ENCODE measurements at places on chromosomes 3 and 15. TPM values are rescaled to one million over a fixed set of nuclear protein-coding genes. Genes with fewer than 3 reads are reported as not detected.
A peak's percentile ranks its signal among the peaks of the same experiment; 100 is the strongest.

DNA sequence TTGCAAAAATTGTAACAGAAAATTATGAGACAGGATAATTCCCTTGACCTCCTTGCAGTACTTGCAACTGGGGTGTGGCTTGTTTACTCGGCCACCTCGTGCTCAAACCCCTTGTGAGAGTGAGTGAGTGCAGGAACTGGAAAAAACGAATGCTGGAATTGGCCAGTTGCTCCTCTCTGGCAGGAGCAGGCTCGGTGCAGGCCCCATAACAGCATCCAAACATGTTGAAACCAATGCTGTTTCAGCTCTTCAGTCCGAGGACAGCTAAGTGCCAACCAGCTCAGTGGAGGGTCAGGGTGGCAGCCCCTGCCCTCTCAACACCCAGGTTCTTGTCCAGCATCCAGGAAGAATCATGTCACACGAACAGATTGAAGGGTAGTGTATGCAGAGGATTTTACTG lies 36.9 kb downstream of the METTL6 start:
- H3K4me1 ChIP-seq: no peaks in the 10 kb centered on the region
- no peaks in the 10 kb centered on the region for H3K27me3 ChIP-seq
- no peaks in the 10 kb centered on the region for H3K36me3 ChIP-seq
- DNase-seq: no peak
- no peak overlapping the region for H3K4me3 ChIP-seq

GRCh38 chr3:159748425-159748824 lies 240.2 kb upstream of the IL12A start:
- H3K27me3 ChIP-seq: no peaks in the 10 kb centered on the region
- H3K36me3 ChIP-seq: no peaks in the 10 kb centered on the region
- no peak overlapping the region for H3K4me3 ChIP-seq
- H3K27ac ChIP-seq: no peak overlapping the region

GRCh38 chr3:65588884-65589283 lies 449.8 kb downstream of the MAGI1 start:
- no peaks in the 10 kb centered on the region for H3K27me3 ChIP-seq
- H3K4me1 ChIP-seq: peaks cover 1% of the 10 kb centered on the region
- no peak for DNase-seq
- H3K36me3 ChIP-seq: no peaks in the 10 kb centered on the region
- H3K4me3 ChIP-seq: no peak overlapping the region

DNA sequence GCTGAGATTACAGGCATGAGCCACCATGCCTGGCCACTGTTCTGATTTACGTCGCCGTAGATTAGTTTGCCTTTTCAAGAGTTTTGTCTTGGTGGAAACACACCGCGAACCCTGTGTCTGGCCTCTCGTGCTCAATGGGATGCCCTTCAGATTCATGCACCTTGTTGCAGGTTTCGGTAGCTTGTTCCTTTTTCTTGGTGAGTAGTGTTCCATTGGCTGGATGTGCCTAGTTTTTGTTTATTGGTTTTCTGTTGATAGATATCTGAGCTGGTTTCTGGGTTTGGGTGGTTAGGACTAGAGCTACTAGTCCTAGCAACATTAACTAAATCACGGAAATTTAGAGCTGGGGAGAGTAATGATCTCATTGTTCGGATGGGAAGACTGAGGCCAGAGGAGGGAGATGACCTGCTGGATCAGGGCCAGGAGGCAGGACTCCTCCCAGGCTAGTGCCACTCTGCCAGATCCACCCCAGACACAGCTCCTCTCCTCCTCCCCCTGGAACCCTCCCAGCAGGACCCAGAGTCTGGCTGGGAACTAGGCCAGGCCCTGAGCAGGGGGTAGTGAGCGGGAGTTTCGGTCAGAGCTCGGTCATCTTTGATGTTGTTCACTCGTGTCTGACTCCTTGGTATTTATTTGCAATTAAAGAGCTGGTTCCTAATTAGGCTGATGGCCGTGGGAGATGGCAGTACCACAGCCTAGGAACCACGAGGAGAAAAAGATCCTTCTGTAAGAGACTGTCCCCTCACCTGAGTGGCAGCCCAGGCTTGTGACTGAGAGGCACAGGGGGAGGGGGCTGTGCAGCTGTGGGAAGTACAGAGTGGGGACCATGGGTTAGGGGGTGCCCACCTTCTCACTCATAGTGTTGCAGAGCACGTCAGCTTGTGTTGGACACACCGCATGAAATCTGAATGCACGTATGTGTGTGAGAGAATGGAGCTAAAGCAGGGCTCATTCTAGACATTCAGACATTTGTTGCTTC lies 73.4 kb downstream of the SMAD6 start:
- DNase-seq: peak; percentile 75
- H3K4me3 ChIP-seq: no peak overlapping the region
- no peaks in the 10 kb centered on the region for H3K36me3 ChIP-seq
- H3K27ac ChIP-seq: no peak overlapping the region
- no peaks in the 10 kb centered on the region for H3K27me3 ChIP-seq

GRCh38 chr15:55133972-55134371 lies 62.8 kb downstream of the RSL24D1 start:
- no peak for DNase-seq
- H3K4me3 ChIP-seq: no peak overlapping the region
- H3K27me3 ChIP-seq: no peaks in the 10 kb centered on the region
- no peaks in the 10 kb centered on the region for H3K36me3 ChIP-seq
- H3K4me1 ChIP-seq: no peaks in the 10 kb centered on the region

- H3K27ac ChIP-seq: no peak overlapping the region
- H3K27me3 ChIP-seq: no peaks in the 10 kb centered on the region
- H3K36me3 ChIP-seq: no peaks in the 10 kb centered on the region
- no peak overlapping the region for H3K4me3 ChIP-seq
These were observed 15.8 kb downstream of the ILDR1 start for GRCh38 chr3:122006267-122006666.

- no peaks in the 10 kb centered on the region for H3K4me1 ChIP-seq
- no peak overlapping the region for H3K27ac ChIP-seq
- DNase-seq: no peak
- no peaks in the 10 kb centered on the region for H3K27me3 ChIP-seq
- H3K36me3 ChIP-seq: no peaks in the 10 kb centered on the region
These were observed 20.1 kb upstream of the DMXL2 start for GRCh38 chr15:51642696-51643095.

GRCh38 chr3:104676241-104676640 lies 690.5 kb upstream of the ALCAM start:
- no peak overlapping the region for H3K27ac ChIP-seq
- H3K4me1 ChIP-seq: no peaks in the 10 kb centered on the region
- no peak overlapping the region for H3K4me3 ChIP-seq
- H3K27me3 ChIP-seq: peaks cover 1% of the 10 kb centered on the region

DNA sequence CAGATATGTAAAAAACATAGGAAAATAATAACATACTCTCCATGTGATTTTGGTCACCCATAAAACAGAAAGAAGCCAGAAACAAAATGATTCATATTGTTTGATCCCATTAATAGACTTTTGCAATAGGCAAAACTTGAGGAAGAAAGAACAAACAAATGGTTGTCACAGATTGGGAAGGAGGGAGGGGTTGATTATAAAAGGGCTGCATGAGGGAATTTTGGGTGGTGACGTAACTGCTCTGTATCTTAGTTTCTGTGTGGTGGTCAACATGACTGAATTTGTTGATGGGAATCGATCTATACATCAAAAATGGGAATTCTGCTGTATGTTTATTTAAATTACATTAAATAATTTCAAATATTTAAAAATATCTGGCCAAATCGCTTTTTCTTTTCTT lies 86.3 kb downstream of the P3H2 start:
- no peak overlapping the region for H3K27ac ChIP-seq
- H3K4me1 ChIP-seq: no peaks in the 10 kb centered on the region
- H3K27me3 ChIP-seq: no peaks in the 10 kb centered on the region
- no peak for DNase-seq

DNA sequence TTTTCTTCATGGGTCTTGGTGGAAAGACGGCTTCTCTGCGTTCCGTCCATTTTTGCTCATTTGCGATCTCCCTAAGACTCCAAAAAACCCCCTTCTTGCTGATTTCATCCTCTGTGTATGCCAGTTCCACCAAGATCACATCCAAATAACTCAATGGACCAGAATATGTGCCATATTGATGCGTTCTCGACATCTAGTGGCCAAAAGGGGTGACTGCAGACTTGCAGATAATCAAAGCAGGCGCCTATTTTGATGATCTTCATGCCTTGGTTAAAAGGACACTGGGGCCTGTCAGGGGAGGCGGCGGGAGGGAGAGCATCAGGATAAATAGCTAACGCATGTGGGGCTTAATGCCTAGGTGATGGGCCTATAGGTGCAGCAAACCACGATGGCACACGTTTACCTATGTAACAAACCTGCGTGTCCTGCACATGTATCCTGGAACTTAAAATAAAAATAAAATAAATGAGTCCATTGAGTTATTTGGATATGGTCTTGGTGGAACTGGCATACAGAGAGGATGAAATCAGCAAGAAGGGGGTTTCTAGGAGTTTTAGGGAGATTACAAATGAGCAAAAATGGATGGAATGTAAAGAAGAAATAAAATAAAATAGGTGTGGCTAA lies 104.2 kb upstream of the RAD18 start:
- H3K36me3 ChIP-seq: no peaks in the 10 kb centered on the region
- no peaks in the 10 kb centered on the region for H3K4me1 ChIP-seq
- no peak for DNase-seq
- no peak overlapping the region for H3K27ac ChIP-seq
- H3K27me3 ChIP-seq: peaks cover 2% of the 10 kb centered on the region

DNA sequence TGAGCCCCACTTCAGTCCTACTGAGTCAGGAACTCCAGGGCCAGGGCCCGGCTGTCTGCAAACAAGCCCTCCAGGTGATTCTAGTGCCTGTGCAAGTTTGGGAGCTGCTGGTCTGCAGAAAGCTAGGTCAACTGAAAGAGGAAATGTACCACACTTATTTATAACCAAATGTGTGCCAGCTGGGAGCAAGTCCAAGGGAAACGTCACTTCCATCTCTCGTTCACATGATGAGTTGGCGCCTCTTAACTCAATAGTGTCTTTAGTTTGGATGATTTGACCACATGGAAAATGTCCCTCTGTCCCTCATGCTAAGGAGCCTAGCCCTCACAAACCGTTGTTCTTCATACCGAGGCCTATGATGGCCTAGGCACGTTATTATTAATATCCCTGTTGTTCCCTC lies 43.2 kb downstream of the GOLGA8S start:
- no peaks in the 10 kb centered on the region for H3K36me3 ChIP-seq
- H3K4me1 ChIP-seq: peaks cover 5% of the 10 kb centered on the region
- no peak overlapping the region for H3K4me3 ChIP-seq
- peak; percentile 64 for DNase-seq

DNA sequence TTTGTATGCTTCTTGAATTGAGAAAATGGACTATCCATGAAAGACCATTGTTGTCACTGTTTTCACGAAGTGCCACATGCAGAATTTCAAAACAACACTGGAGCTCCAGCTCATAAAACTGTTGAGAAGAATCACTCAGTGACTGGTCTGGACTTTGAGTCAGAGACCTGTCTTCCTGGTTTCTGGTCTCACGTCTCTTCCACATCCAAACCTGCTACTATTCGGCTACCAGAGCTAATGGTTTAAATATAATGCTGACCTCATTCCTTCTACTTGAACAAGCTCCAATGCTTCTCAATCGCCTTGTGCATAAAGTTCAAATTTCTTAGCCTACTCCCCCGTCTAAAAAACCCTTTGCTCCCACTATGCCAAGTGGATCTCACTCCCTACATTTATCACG lies 227.9 kb upstream of the NR2F2 start:
- no peaks in the 10 kb centered on the region for H3K4me1 ChIP-seq
- no peaks in the 10 kb centered on the region for H3K36me3 ChIP-seq

DNA sequence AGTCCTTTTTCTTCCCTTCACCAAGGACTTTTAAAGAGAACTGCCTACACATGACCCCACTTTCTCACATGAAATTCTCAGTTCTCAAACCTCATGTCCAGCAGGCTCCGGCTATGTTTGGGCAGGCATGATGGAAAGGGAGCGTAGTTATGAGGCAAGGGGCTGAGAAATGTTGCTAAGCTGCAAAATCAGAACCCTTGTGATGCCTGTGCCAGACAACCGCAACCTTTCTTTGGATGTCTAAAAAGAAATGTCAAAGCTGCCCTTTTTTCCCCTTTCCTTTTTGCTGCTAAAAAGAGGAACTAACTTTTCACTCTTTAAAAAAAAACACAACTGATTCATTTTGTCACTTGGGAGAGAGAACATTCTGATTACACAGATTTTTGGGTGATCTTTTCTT lies 19.2 kb downstream of the GNB4 start:
- H3K4me1 ChIP-seq: peaks cover 2% of the 10 kb centered on the region
- no peak overlapping the region for H3K27ac ChIP-seq
- H3K36me3 ChIP-seq: no peaks in the 10 kb centered on the region
- DNase-seq: no peak
- no peaks in the 10 kb centered on the region for H3K27me3 ChIP-seq

DNA sequence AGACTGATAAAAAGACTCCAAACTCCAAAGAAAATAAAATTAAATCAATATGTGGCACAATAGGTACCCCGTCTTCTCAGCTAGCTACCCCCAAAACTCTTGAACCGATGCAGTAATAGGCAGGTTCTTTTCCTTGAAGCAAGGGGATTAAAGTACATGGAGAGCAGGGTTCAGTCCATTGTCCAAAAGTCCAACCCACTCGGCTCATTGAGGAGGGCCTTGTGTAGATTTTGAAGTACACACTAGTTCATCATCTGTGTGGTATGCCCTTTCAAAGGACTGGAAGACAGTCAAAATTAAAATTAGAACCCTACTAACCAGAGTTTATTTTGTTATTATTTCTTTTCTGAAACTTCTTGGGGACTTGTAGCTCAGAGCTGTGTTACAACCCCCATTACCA lies 23.3 kb downstream of the TF start:
- no peak overlapping the region for H3K27ac ChIP-seq
- no peak overlapping the region for H3K4me3 ChIP-seq
- H3K36me3 ChIP-seq: no peaks in the 10 kb centered on the region
- no peaks in the 10 kb centered on the region for H3K4me1 ChIP-seq

GRCh38 chr3:134328147-134328591 lies 46.1 kb downstream of the AMOTL2 start:
- peaks cover 5% of the 10 kb centered on the region for H3K4me1 ChIP-seq
- no peaks in the 10 kb centered on the region for H3K27me3 ChIP-seq
- DNase-seq: no peak
- H3K4me3 ChIP-seq: no peak overlapping the region
- no peaks in the 10 kb centered on the region for H3K36me3 ChIP-seq

DNA sequence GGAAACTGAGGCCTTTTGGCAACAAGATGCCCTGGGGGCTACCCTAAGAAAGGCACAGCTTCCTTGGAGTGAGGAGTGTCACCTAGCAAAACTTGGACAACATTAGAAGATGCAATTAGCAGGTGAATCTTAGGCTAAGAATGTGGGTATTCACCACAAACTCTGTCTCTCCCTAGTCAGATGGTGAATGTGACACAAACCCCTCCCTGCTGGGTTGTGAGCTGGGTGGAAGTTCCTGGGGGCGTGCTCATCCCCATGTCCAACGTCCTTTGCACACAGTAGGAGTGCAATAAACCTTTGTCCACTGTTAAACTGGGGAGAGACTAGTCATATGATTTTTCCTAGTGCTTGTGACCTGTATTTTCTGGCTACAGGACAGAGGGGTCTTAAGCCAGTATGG lies 67.1 kb upstream of the SH3GL3 start:
- H3K4me3 ChIP-seq: no peak overlapping the region
- no peaks in the 10 kb centered on the region for H3K4me1 ChIP-seq
- no peaks in the 10 kb centered on the region for H3K36me3 ChIP-seq
- H3K27ac ChIP-seq: no peak overlapping the region
- no peaks in the 10 kb centered on the region for H3K27me3 ChIP-seq

GRCh38 chr3:66910266-66911055 lies 87.6 kb upstream of the KBTBD8 start:
- no peak overlapping the region for H3K27ac ChIP-seq
- H3K27me3 ChIP-seq: no peaks in the 10 kb centered on the region
- no peaks in the 10 kb centered on the region for H3K4me1 ChIP-seq
- no peaks in the 10 kb centered on the region for H3K36me3 ChIP-seq
- no peak for DNase-seq
- no peak overlapping the region for H3K4me3 ChIP-seq

The CGNL1 gene
- 19.4 TPM for total RNA-seq

The RTP4 gene
- 1.8 TPM for total RNA-seq

Measured in aorta (tissue), 5 donors.